ENCODE measurements at places on chromosomes 4 and X.

- no peak for DNase-seq
Observed at GRCh38 chr4:185311113-185311888, 84.4 kb downstream of the LRP2BP start.

GRCh38 chrX:39402158-39402557, 600.9 kb downstream of the MID1IP1 start:
- no peak for DNase-seq

DNA sequence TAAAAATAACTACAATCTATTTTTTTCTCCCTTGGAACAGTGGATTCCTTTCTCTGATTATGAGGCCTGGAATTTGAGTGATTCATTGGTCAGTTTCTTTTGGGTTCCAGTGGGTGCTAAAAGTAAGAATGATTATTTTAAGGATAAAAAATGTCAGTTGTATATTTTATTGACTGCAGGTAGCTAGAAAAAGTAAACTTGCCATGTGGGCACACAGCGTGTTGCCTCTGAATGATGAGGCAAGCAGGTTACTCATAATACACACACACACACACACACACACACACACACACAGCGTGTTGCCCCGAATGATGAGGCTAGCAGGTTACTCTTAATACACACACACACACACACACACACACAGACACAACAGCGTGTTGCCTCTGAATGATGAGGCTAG, 13.8 kb downstream of the GALNT7 start:
- DNase-seq: no peak

GRCh38 chr4:38902695-38903094, 35.1 kb downstream of the FAM114A1 start:
- no peak for DNase-seq

- no peak for DNase-seq
Observed at GRCh38 chr4:184550476-184550875, 76.1 kb upstream of the IRF2 start.

DNA sequence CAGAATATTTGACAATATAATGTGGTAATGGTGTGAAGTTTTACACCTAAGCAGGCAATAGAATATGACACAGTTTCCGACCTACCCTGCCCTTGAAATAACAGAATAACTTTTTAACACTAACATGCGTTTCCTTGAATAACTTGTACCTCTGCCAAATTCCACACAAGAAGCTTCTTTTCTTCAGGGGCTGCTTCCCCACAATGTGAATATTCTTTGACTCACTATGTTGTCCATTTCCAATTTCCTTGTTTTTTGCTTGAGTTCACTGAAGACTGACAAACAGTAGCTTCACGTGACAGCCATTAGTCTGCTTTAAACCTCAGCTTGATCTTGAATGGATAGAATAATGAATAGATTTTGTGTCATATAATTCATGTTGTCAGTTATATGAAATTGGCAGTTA, 14.3 kb downstream of the SHROOM3 start:
- DNase-seq: no peak

GRCh38 chr4:76809594-76810305, 88.2 kb downstream of the SOWAHB start:
- no peak for DNase-seq

DNA sequence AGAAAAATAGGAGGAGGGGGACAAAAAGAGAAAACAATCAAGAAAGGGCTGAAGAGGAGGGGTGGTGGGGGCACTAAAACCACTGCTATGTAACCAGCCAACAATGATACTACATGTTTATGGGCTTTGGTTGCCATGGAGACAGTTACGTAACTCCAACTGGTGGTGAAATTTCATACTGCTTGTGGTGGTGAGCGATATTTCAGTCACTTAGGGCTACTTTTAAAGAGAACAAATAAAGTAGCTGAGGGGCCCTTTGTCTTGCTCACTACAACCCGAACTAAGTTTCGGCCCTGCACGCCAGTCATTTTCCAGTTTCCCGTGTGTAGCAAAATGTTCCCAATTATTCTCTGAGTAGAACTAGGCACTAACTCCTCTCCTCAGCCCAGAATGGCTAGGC, 275.2 kb upstream of the EDA2R start:
- no peak for DNase-seq

- no peak for DNase-seq
Observed at GRCh38 chr4:183030309-183030708, 68.7 kb upstream of the WWC2 start.

DNA sequence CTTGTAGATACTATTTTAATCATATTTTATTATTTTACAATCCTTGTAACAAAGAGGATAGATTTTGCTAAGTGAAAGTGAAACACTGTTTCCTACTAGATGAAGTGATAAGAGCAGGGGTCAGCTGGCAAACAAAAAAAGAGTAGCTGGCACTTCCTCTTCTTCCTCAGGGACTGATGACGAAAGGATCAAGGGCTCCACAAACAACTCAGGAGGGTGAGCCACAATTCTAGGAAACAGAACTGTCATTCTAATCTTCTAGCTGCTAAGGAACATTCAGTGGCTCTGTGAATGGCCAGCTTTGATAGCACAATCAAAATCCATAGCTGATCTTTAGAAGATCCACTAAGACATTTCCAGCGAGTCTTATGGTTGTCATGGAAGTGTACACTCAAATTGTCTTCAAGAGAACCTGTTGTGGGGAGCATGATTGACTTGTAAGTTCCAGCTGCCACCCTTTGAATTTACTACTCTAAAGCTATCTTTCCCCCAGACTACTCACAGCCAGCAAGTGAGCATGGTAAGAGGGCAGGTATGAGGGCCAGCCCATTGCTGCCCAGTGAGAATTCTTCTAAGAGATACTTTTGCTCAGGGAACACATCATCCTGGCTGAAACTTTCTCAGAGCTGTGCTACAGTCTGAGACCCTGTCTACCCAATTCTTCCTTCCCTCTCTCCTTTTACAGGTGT, 275.7 kb upstream of the RASGEF1B start:
- no peak for DNase-seq

DNA sequence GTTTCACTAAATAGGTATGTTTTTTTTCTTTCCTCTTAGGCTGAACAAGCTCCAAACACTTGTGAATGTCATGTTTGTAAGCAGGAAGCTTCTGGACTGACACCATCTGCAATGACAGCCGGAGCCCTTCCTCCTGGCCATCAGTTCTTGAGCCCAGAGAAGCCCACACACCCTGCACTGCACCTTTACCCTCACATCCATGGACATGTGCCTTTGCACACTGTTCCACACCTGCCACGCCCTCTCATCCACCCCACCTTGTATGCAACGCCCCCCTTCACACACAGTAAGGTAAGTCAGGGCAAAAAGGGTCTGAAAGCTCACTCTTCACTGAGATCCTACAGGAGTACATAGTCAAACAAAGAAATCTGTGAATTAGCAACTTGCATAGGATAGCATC, 84.1 kb downstream of the TNIP2 start:
- DNase-seq: no peak

GRCh38 chrX:65034668-65035445, 58.6 kb upstream of the ZC4H2 start:
- peak; percentile 51 for DNase-seq

DNA sequence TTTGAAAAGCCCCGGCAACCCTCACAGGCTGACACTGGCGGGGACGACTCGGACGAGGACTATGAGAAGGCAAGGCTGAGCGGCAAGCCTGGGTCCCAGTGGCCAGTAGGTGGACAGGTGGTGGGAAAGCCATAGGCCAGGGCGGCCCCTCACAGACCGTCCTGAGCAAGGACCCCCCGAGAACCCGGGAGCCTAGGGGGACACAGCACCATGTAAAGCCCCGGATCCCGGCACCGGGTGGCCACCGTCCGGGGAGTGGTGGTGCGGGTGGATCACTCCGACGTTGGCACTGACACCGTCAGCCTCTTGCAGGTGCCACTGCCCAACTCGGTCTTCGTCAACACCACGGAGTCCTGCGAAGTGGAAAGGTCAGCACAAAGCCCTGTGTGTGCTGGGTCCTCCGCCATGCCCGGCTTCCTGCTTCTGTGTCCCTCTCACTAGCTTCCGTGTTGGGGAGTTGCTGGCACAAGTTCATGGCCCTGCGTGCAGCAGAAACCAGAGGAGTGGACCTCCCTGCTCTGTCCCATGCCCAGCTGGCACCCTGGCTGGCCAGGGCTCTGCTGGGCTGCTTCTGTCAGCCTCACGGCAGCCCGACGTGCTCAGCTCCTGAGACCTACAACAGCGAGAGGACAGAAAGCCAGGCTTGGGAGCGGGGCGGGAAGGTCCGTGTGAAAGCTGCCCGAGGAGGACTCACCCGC, 11.9 kb upstream of the ADD1 start:
- DNase-seq: no peak

DNA sequence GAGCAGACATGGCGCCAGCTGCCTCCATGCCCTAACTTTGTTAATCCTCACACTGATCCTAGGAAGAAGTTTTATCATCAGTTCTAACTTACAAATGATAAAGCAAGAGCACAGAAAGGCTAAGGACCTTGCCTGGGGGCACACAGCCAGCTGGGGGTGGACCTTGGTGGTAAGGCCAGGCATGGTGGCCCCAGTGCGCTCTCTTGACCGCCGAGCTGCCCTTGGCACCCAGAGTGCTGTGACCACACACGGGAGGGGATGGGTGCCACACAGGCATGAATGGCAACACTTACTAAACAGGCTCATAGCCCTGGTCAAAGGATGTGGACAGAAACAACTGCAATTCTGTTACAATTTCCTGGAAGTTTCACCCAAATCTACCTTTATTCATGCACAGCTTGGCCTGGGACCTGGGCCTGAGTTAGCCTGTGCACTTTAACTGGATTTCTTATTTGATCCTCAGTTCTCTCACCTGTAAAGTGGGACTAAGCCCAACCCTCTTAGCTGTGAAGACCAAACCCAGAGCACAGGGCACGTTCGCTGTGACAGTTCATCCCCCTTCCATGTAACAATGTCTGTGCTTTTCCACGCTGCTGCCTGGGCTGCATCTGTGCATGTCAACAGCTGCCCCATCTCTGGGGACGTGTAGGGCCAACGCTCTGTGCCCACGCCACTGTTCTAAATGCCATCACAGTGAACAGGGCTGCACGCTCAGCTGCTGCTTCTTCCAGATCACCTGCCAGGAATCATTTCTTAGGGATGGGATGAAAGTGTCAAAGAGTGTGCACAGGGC, 44.8 kb downstream of the ACOX3 start:
- DNase-seq: no peak

DNA sequence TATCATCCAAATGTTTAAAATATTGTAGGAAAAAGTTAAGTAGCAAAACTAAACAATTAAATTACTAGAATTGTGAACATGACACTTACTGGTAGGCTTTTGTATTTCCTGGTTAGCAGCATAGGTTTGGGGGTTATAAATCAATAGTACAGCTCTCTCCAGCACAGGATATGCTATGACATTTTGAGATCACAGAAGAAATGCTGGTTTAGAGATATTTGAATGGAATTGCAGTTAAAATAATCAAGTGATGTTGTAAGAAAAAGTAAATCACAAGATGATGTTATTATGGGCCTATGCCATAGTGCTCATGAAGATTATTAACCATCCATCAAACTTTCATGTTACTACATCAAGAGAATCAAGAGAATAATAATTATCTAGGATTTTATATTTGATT, 1079.9 kb upstream of the SLIT2 start:
- no peak for DNase-seq

DNA sequence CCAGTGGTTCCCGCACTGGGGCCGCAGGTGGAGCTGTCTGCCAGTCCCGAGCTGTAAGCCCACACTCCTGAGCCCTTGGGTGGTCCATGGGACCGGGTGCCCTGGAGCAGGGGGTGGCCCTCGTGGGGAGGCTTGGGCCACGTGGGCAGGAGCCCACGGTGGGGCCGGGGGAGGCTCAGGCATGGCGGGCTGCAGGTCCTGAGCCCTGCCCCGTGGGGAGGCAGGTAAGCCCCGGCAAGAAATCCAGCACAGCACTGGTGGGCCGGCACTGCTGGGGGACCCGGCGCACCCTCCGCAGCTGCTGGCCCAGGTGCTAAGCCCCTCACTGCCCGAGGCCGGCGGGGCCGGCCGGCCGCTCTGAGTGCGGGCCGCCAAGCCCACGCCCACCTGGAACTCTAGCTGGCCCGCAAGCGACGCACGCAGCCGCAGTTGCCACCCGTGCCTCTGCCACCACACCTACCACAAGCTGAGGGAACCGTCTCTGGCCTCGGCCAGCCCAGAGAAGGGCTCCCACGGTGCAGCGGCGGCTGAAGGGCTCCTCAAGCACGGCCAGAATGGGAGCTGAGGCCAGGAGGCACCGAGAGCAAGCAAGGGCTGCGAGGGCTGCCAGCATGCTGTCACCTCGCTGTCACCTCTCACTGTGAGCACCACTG, 2.0 kb upstream of the METAP1 start:
- no peak for DNase-seq

- DNase-seq: no peak
Observed at GRCh38 chrX:106484233-106484632, 127.5 kb upstream of the RADX start.

DNA sequence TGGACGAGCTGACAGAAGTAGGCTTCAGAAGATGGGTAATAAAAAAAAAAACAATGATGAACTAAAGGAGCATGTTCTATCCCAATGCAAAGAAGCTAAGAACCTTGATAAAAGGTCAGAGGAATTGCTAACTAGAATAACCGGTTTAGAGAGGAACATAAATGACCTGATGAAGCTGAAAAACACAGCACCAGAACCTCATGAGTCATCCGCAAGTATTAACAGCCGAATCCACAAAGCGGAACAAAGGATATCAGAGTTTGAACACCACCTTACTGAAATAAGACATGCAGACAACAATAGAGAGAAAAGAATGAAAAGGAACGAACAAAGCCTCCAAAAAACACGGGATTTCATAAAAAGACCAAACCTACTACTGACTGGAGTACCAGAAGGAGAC, 10.5 kb downstream of the NELFA start:
- DNase-seq: no peak

- DNase-seq: no peak
Observed at GRCh38 chrX:108020631-108021030, 24.2 kb upstream of the VSIG1 start.

- no peak for DNase-seq
Observed at GRCh38 chr4:140626661-140627376, 58.1 kb upstream of the UCP1 start.

DNA sequence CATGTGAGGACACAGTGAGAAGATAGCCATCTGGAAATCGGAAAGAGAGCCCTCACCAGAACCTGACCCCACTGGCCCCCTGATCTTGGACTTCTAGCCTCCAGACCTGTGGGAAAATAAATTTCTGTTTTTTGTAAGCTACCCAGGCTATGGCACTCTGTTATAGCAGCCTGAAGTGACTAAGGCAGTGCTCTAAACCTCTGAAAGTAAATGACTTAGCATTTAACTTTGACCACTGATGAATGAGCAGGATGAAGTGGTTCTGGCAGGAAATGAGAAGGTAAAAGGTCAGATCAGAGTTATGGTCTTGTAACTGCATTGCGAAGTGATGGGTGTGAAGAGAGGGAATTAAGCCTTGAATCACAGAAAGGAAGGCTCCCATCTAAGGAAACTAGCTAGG, 17.0 kb downstream of the GPAT3 start:
- DNase-seq: no peak

- DNase-seq: no peak
Observed at GRCh38 chr4:4594285-4594920, 52.6 kb upstream of the STX18 start.

GRCh38 chr4:4860600-4861389, 1.3 kb downstream of the MSX1 start:
- DNase-seq: no peak

- DNase-seq: no peak
Observed at GRCh38 chr4:38163216-38164006, 203.2 kb downstream of the PTTG2 start.

GRCh38 chr4:149961876-149962597, 116.2 kb upstream of the DCLK2 start:
- no peak for DNase-seq
